Stimulated activated CD4-positive, alpha-beta T cell treated with anti-CD3 and anti-CD28 coated beads, TNF-alpha, amount 100 ng/mL, for 24 hours (primary cell): ENCODE measurements at places on chromosomes 1 and 21.

- no peak for DNase-seq
These were observed 20.2 kb upstream of the KCNAB2 start for GRCh38 chr1:6025269-6026094.

DNA sequence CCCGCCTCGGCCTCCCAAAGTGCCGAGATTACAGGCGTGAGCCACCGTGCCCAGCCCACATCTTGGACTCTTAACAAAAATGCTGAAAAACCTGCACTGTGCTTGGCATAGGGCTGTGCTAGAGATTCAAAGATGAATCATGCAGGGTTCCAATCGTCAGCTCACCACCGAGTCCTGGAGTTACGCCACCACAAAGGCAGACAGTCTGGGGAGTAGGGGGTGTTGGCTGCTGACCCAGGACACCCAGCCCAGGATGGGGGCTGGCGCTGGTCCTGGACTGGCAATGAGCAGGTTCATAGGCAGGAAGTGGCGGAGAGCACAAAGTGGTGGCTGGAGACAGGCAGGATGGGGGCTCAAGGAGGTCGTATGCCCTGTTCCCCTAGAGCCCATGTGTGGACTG, 16.0 kb downstream of the PSRC1 start:
- DNase-seq = no peak

- no peak for DNase-seq
These were observed 302.6 kb upstream of the PTBP2 start for GRCh38 chr1:96418969-96419368.

DNA sequence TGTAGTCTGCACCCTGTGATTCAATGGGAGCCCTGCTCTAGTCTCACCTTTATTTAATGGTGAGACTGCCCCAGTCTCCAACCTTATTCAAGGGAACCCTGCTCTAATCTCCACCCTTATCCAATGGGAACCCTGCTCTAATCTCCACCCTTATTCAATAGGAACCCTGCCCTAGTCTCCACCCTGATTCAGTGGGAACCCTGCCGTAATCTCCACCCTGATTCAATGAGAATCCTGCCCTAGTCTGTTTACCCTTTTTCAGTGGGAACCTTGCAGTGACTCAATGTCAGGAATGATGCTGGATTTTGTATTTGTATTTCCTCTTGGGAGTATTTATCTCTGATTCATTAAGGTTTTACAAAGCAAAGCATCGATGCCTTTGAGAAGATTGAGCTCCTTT, 39.5 kb downstream of the TRPM2 start:
- DNase-seq = no peak

DNA sequence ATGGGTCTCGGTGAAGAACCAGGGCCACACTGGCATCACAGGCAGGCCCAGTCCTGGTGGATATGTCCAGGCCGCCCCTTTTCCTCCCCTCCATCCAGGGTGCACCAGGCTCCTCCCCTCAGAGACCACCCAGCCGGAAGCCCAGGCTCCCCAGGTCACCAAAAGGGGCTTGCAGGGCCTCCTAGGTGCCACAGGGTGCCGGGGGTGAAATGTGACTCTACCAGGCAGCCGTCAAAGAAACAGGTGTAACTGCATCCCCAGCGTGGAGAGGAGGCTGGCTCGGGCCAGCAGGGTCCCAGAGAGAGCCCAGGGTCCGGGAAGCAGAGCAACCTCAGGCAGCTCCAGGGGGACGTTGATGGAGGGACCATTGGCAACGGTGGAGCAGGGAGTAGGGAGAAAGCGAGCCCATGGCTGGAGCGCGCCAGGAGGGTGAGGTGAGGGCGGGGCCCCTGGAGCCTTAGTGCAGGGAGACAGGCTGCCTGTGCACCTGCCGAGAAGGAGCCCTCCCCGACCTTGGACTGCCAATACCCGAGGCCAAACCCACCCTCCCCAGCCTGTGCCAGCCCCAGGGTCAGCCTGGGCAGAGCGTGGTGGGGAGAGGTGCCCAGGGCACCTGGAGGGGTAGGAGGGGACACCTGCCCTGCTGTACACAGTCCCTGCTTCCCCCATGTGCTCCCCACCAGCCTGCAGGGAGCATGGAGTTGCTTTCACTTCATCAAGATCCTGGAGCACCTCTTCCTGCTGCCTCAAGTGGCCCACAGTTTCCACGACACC, 48.3 kb upstream of the POFUT2 start:
- no peak for DNase-seq

DNA sequence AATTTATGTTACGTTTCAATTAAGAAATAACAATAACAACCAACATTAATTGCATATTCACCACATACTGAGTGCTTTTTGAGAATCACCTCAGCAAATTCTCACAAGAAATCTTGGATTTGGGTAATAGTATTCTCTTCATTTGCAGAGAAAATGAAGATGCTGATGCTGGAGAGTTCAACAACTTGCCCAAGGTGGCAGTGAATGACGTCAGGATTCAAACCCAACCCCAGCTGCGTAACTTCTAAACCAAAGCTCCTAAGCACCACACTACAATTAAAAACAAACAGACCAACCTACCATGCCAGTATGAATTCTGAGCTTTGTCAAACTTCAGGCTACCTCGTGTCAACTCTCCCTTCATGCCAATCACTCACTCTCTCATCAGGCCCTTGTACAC, 46.7 kb upstream of the GJB5 start:
- no peak for DNase-seq

DNA sequence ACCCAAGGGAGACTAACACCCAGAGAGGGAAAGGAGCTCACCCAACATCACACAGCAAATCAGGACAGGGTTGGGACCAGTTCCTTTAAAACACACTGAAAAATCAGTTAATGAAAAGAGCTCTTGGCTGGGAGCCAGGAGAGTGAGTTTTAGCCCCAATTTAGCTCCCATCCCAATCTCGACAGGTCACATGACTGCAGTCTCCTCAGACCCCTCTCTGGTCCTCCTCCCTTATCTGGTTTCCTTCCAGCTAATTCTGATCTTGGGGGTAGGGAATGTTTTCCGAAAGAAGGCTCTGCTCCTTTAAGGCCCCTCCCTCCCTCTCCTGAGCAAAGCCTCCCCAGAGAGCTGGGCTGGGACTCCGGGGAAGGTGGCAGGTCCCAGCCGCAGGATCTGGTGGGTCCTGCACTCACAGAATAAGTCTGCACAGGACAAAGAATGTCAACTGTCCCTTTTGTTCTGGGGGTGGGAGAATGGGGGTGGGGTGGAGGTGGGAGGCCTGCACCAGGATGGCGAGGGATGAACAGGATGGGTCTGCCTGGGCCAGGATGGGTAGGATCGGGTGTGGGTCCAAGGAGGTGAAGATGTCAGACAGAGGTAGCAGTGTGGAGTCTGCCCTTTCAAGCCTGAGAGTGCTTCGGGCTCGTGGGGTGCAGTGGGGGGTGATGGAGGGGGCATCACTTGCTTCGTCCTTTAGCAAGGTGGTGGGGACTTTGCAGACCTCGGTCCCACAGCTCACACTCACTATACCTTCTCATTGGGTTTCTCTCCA, 57.3 kb upstream of the SSBP3 start:
- no peak for DNase-seq

DNA sequence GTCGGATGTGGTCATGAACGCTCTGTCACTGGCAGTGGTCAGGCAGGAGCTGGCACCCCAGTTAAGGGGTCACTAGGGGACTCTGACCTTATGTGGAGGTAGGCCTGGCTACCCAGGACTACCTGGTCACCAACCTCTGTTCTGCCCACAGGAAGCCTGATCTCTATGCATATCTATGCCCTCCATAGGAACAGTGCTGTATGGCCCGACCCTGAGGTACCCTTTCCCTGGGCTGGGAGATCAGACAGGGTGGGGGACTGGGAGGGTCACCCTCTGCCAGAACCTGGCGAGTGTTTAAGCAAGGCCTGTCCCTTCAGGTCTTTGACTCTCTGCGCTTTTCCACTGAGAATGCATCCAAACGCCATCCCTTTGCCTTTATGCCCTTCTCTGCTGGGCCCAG, 19.0 kb downstream of the CYP4B1 start:
- DNase-seq = no peak

DNA sequence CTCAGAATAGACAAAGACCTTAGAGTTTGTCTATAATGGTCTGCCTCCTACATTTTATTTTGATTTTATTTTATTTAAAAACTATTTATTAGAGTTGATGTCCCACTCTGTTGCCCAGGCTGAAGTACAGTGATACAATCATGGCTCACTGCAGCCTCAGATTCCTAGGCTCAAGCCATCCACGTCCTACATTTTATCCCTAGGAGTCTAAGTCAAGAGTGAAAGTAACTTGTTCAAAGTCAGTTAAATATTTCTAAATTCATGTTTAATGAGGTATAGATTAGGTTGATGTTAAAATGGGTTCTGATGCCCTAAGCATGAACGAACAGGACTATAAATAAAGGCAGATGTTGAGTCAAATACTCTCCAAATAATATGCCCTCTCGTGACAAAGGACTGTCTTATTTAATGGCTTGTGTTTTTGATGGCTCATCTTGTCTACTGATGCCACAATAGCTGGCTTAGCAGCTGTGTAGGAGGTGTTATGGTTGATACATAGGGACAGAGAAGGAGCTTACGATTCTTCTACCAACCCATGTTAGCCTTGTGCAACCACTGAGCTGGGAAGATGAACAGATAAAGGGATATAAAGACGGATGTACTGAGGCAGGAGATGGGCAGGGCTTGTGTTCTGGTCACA, 66.0 kb upstream of the CR1L start:
- no peak for DNase-seq

- no peak for DNase-seq
These were observed 505.2 kb downstream of the PLPP3 start for GRCh38 chr1:56074007-56074651.

DNA sequence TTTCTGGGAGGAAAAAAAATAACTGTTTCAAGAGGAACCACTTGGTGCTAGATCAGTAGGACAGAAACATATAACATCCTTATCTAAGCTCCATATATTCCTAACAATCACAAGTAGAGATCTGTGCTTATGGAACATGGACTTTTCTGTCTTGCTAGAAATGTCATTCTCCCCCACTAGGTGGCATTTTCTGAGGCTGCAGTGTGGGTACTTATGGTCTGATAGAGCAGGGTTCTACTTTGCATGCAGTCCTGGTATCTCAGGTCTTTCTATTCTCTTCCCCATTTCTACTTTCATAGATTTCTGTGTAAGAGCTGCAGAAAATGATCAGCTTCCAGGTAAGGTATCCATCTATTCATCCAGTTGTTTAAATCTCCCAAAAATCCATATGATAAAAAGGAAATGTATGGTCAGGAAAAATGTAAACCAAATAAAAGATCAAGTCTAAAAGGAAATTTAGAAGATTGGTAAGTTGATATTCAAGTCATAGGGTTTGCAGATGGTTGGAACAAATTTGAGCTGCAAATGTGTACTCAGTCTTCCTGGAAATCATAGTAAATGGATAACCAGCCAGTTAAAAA, 1.5 kb downstream of the ZNF684 start:
- DNase-seq = no peak

DNA sequence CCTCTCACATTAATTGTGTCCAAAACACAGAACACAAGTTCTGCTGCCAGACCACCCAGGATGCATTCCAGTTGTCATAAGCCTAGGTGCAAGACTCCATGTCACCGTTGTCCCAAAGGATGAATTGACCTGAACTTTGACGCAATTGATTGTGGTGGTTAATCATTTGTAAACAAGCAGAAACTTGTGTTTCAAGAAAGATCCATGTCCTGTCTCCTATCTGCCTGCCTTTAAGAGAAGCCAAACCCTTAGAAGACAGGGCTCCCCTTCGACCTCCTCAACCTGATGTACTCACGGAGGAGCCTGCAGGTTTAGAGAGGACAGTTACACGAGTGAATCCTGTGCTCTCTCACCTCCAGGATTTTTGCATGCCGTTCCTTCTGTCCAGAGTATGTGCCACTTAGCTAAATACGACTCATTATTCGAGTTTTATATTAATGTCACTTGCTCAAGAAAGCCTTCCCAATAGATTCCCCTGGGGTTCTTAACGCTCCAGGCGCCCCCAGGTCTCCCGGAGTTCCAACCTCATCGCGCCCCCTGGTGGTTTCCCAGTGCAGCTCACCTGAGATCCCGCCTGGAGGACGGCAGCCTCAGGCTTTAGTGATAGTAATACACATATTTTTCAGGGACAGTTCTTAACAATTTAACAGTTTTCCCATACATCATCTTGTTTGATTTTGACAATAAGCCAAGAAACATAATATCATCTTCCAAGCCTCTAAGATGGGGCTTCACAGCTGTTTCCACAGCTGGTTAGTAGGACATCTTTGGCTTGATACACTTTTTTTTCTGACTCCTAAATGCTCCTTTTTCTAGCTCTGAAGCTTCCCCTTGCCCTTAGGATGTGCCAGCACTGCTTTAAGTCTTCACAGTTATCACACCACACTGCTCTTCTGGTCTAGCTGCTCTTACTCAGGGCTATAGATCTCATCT, 2.4 kb upstream of the C8B start:
- no peak for DNase-seq

GRCh38 chr21:42683371-42684108, 30.1 kb downstream of the PDE9A start:
- no peak for DNase-seq

DNA sequence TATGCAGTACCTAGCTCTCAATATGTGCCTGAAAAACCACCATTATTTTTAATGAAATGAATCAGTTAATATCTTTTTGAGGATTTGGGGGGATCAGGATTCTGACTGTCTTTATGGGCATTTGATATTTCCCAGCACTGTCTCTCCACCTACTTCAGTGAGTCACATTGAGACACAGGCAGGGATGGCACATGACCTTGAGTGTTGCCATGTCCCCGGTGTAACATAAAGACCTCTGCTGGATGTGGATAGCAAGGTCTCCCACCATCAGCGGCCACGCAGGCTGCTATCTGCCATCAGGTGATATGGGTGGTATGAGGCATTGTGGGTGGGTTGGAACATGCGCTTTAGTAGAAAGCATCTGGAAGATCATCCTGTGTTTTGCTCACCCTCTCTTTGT, 103.2 kb downstream of the RGL1 start:
- no peak for DNase-seq

- no peak for DNase-seq
These were observed 1.4 kb downstream of the TARBP1 start for GRCh38 chr1:234477386-234478151.

- DNase-seq = no peak
These were observed 1.8 kb upstream of the TMEM52 start for GRCh38 chr1:1920608-1921458.

- no peak for DNase-seq
These were observed 513.0 kb downstream of the NUF2 start for GRCh38 chr1:163834778-163835177.

- no peak for DNase-seq
These were observed 52.2 kb downstream of the EPB41 start for GRCh38 chr1:28966617-28967016.

DNA sequence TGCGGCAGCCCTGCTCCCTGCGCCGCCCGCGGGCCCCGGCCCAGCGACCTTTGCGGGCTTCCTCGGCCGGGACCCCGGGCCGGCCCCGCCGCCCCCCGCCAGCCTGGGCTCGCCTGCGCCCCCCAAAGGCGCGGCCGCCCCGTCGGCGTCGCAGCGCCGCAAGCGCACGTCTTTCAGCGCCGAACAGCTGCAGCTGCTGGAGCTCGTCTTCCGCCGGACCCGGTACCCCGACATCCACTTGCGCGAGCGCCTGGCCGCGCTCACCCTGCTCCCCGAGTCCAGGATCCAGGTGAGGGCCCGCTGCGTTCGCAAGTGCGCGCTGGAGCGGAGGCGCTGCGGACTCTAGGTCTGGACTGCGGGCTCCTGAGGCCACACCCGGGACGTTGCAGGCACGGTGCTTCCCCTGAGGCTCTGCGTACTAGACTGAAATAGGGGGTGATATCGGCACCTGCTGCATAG, 351 bp downstream of the MIXL1 start:
- no peak for DNase-seq

- no peak for DNase-seq
These were observed 29.6 kb downstream of the RGS5 start for GRCh38 chr1:163173121-163173520.

GRCh38 chr1:30420519-30421050, 302.8 kb downstream of the MATN1 start:
- DNase-seq = no peak
